K562 (cell line): ENCODE measurements at places on chromosomes 5 and 9. TPM values are rescaled to one million over a fixed set of nuclear protein-coding genes. Genes with fewer than 3 reads are reported as not detected.

Gene GMCL2
- total RNA-seq = not detected in 2 replicates

Gene DMRT2
- total RNA-seq = not detected in 2 replicates

Gene C5orf58
- 1.9 and 2.4 TPM in 2 replicates for total RNA-seq

Gene OR1J2
- not detected in 2 replicates for total RNA-seq
